CD4-positive, alpha-beta T cell treated with Interleukin-15 for 4 hours (primary cell): ENCODE measurements at places on chromosomes 16 and 17.

- peak; percentile 27 for DNase-seq
Measured at GRCh38 chr17:1058423-1059130, 61.6 kb downstream of the TIMM22 start.

- peak; percentile 83 for DNase-seq
Measured at GRCh38 chr17:9576521-9577372, at the start of gene CFAP52. CFAP52 (plus strand) TSS chr17:9576642; CDS start chr17:9576696, 54 bp downstream.

GRCh38 chr16:71460236-71460635, 1.8 kb downstream of the ZNF23 start:
- no peak for DNase-seq

DNA sequence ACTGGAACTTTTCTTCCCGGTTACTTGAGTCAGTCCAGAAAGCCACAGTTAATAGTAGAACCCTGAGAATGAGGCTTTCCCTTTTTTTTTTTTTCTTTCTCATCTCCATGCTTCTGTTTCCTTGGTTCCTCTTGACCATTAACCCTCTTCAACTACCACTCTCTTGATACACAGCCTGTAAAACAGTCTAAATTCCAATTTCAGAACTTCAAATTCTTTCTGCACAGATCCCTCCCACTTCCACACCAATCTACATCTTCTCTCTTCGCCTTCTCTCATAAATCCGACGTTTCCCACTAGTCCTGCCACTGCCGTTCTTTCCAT, 588 bp downstream of the METTL16 start:
- DNase-seq = no peak

- DNase-seq = no peak
Measured at GRCh38 chr16:84546669-84547545, 42.4 kb upstream of the MEAK7 start.

DNA sequence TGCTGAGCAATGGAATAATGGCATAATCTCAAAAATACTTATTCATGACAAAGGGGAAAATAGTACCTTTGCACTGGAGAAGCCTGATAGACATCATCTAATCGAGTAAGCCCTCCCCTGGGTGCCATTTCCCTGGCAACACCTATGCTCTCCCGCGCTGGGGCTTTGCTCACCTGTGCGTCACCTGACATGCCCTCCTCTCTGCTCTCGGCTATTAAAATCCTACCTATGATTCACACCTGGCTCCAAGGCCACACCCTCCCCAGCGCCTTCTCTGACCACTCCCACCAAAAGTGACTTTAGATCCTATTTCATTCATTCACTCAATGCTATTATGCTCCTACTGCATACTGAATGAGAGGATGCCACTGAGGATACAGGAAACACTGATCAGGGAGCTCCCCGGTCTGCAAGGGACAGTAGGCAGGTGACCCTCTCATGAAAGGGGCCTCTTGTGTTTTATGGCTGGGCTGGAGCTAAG, 83.9 kb downstream of the NT5M start:
- no peak for DNase-seq

DNA sequence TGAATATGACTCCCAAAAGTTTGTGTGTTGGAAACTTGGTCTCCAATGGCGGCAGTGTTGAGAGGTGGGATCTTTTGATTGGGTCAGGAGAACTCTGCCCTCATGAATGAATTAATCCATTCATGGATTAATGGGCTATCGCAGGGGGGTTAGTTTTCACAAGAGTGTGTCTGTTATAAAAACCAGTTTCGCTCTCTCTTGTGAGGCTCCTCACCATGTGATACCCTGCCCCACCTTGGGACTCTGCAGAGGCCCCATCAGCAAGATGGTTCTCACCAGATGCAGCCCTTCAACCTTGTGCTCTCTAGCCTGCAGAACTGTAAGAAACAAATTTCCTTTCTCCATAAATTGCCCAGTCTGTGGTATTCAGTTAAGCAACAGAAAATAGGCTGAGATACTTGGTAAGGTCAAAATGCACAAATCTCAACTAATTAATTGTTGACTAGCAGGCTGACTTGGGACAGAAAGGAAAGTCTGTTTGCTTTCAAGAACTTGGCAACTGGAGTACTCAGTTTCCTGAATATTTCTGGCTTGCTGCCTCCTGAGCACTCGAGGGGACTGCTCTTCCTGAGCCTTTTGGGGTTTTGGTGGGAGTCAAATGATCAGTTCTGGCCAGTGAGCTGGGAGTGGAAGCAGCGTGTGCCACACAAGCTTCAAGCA, 13.8 kb upstream of the CCL17 start:
- DNase-seq = no peak

DNA sequence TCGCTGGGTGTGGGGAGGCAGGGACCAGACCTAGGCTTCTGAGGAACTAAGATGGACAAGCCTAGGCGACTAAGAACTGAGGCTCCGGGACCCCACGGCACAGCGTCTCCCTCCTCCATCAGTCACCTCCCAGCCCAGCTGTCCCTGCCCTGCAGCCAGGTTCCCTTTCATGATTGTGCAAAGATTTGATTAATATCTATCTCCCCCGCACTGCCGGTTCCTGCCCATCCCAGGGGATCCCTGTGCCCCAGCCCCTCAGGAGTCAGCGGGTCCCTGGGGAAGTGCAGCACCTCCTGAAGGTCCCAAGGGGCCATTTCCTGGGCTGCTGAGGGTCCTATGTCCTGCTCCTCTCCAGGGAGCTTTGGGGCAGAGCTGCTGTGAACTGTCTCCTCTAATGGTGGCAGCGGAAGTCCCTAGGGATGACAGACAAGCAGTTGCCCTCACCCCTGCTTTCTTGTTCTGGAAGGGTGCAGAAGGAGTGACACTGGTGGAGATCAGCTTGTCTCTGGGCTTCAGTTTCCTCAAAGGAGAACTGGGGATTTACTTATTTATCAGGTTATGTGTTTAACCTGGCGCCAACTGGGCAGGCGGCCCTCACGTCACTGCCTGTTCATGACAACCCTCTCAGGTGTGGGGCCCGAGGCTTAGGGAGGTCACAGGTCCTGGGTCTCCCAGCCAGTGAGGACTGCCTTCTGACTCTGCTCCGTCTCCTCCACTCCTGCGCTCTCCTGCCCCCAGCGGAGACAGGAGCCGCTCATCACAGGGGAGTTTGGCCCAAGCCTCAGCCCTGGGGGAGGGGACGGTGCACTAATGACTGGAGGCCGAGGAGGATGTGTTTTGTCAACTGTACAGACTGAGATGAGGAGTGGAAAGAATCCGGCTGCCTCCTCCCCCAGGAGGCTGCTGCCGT, 1.9 kb upstream of the C16orf74 start:
- DNase-seq = no peak

GRCh38 chr17:45951403-45951802, 47.6 kb upstream of the STH start:
- DNase-seq = no peak

- DNase-seq = peak; percentile 78
Measured at GRCh38 chr17:39800540-39800939, 62.8 kb downstream of the GRB7 start.

GRCh38 chr16:85286066-85286831, 174.0 kb upstream of the CIBAR2 start:
- no peak for DNase-seq

DNA sequence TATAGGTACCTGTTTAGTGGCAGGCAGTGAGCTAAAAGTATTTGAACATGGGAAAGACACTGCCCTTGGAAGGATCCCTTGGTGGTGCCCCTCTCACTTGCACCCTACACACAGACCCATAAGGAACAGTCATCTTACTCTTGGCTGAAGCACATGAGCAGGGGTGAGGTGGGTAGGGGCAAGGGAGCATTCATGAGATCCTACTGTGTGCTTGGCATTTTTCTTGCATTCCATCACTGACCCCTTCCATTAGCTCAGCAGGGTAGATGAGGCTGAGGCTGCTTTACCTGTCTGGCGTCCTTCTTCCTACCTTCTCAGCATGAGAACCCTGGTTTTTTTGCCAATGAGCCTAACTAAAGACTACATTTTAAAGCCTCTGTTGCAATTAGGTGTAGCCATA, 48.3 kb downstream of the CCT6B start:
- DNase-seq = no peak

GRCh38 chr16:70790815-70791214, 10.1 kb downstream of the VAC14 start:
- no peak for DNase-seq

DNA sequence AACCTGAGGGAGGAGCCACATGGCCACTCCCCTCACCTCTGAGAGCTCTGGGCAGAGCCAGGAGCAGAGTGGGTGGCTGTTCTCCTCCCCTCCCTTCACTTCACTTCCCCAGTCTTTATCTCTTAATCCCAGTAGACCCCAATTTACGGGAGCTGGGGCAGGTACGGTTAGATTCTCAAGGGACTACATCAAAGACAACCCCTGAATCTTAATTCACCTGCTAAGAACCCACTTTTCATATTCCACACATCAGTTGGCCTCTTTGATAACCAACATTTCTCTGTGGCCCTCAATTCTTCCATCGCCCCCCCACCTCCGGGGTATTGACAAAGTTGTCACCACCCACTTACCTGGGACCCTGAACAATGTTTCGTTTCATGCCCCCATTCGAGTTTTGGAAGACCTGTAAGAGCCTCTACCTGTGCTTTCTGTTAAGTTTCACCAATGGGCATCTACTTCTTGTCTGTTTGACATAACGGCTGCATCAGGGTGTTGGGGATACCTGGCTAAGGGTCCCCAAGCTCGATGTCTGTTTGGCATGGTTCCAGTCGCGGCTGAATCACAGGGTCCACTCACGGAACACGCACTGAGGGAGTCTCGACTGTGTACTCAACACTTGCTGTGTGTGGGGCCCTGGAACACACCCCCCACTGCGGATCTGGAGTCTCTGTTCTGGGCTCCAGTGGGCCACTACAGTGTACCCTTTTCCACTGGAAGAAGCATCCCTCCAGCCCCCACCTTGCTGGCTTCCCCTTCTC, 27.8 kb downstream of the SLC38A8 start:
- DNase-seq = no peak

DNA sequence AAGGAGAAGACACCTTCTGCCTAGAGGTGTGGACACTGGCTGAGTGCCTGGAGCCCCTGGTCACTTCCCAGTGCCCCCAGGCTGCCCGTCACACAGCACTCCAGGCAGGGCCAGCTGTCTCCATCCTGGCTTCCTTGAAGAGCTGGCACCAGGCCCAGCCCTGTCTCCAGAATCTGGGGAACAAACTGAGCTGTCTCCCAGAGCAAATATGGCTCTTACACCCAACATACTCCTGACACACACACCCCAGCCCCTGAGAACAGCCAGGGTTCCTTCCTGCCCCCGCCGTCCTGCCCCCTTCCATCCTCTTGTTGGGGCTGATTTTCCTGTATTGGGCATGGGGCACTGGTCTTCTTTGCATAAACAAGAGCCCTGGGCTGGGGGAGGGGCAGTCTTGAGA, 9.1 kb downstream of the NHERF1 start:
- no peak for DNase-seq

DNA sequence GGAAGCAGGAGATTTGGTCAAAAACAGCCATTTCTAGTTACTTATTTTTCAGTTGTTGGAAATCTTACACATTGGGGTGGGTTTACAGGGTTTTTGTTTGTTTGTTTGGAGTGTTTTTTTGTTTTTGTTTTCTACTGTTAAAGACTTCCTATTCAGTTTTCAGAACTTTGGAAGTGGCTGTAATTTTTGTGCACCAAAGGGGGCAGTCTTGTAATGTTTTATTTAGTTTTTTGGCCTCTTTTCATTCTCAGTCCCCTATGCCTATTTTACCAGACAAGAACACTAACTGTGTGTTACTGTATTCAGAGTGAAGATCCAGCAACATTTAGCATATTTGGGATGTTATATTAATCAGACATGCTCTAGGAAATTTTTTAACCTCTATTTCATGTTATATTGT, 20.6 kb downstream of the TPPP3 start:
- DNase-seq = no peak

- no peak for DNase-seq
Measured at GRCh38 chr17:61247439-61247838, 152.2 kb upstream of the TBX2 start.

DNA sequence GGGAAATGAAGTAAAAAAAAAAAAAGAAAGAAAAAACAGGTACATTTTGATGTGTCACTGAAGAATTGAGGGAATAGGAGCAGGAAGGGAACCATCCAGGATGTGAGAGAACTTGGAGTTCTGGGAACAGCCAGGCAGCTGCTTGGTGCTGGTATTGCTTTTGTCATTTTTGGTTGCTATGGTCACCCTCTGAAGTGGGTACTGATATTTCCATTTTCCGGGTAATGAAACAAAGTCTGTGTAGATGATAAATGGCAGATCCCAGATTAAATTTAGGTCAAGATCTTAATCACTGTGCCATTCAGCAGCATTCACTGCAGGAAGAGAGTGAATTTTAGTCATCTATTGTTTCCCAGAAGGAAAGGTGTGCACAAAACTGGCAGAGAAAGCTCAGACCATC, 93.6 kb downstream of the ABCA8 start:
- no peak for DNase-seq

- DNase-seq = no peak
Measured at GRCh38 chr17:2266865-2267228, 36.7 kb downstream of the SMG6 start.

GRCh38 chr16:67936124-67936879, at the start of gene PSMB10:
PSMB10 (minus strand) TSS chr16:67936850; CDS start chr16:67936749, 101 bp downstream.
- DNase-seq = peak; percentile 30

DNA sequence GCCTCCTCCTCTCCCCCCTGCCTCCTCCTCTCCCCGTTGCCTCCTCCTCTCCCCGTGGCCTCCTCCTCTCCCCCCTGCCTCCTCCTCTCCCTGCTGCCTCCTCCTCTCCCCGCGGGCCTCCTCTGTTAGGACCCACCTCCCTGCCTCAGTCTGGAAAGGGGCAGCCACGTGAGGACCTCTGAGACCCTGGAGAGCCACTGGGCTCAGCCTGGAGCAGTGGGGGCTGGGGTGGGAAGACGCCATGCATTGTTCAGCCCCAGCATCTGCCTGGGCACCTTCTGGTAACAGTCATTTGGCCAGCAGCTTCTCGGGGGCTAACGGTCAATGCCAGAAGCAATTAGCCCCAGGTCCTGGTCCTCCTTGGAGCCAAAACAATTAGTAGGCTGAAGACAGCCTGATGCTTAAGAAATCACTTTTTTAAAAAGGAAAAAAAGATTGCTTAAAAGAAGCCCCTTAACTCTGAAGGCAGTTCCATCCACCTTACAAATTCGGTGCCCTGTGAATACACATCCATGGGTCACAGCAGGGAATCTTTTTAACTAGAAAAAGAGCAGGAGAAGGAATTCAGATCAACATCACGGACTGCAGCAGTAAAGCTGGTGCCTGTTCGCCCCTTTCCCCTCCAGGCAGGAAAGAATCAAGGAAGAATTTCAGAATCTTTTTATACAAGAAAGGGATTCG, 29.8 kb downstream of the NXN start:
- no peak for DNase-seq

- no peak for DNase-seq
Measured at GRCh38 chr17:4968486-4969046, 949 bp upstream of the SPAG7 start.

DNA sequence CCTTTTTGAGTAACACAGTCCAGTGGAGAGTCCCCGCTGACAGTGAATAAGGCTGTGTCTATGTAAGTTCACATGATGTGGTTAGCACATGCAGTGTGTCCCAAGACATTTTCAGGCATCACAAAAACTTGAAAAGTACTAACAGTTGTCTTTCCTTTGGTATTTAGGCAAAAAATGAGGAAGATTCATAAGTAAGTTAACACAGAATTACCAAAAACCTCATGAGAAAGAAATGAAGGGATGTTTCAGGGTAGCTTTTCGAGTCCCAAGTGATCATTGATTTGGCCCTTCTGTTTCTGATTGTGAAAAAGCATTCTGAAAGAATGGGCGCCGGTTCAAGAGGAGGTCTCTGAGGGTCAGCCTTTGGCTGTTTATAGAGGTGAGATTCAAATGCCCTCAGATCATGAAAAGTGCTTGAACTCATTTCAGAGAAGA, 529 bp upstream of the ASPA start:
- no peak for DNase-seq
